ENCODE measurements at places on chromosomes 12 and 14.

GRCh38 chr12:13275241-13276085, 78.9 kb downstream of the EMP1 start:
- DNase-seq: no peak

DNA sequence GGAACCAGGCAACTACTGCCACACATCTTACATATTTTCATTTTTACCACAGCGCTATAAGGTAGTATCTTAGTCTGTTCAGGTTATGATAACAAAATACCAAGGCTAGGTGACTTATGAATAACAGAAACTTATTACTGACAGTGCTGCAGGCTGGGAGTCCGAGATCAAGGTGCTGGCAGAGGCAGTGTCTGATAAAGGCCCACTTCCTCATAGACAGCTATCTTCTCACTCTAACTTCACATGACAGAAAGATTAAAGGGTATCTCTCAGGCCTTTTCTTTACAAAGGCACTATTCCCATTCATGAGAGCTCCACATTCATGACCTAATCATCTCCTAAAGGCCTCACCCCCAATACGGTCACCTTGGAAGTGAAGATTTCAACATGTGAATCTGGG, 59.8 kb upstream of the MDM1 start:
- peak; percentile 40 for DNase-seq

GRCh38 chr12:67697443-67697842, 48.9 kb downstream of the DYRK2 start:
- DNase-seq: no peak

- DNase-seq: no peak
Measured at GRCh38 chr12:128009108-128009507, 257.9 kb upstream of the TMEM132C start.
